ENCODE measurements at places on chromosomes 2 and 18.

DNA sequence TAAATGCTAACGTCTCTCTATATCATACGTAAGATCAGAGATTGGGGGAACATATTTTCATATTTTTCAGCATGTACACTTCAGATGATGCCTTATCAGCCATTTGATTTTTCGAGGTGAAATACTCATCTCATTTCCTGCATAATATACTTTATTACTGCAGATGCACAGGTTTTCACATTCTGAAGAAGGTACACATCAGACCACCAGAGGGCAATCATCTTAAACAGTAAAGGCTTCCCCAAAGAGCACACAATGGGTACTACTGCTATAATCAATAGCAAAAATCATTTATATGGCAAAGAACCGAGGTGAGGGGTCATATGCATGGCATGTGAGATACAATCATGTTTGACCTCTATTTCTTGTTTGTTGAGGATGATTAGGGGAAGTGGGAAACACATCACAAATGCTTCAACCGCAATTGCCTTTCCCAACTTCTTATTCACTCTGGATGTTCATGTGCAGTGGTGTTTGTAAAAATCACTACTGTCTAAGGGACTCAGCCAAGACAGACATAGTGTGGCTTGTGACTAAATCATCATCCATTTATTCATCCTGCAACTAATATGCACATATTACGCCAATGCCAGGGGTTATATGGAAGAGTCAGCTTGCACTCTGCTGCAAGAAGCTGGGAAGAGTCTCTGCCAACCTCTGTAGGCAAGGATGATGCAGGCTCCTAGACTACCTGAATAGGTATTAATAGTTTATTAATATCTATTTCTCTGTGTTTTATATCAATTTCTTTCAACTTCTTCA, 118.7 kb downstream of the EPB41L3 start:
- no peak for DNase-seq

DNA sequence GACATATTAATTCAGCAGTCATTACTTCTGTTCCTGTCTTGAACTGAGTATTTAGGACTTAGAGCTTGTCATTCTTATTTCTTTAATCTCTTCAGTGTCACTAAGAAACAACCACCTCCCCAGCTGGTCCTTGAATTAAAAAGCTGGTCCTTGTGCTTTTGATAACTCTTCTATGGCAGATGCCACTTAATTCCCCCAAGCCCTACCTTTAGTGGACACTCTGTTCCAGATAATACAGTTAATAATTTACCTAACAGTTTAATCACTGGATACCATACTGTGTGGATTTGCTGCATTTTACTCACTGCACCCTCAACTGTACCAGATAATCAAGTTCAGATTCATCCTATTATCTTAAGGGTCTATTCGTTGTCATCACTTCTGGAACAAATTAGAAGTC, 73.1 kb downstream of the SKA1 start:
- DNase-seq, result no peak

GRCh38 chr18:57666818-57667497, 45.3 kb upstream of the NARS1 start:
- DNase-seq, result no peak

DNA sequence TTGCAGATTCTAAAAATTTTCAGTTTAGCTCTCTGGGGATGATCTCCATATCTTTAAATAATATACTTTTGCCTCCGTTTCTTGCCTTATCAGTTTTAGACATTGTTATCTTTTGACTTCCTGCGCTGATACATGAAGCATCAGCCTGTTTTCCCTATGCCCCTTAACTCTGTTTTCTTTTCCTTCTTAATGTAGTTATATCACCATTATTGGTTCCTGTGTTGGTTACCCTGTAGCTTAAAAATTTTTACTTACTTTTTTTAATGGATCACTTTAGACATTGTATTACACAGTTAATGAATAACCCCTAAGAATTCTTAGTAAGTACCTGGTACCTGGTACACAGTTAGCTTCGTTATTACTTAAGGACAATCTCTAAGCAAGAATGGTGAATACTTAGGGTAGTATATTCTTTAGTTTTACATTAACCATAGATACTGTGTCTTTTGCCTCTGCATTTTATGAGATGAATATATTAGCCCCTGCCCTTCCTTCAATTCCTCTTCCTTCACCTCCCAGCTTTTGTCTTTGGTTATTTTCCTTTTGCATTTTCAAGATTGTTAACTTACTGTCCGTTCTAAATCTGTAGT, 40.9 kb downstream of the BABAM2 start:
- DNase-seq, result no peak

DNA sequence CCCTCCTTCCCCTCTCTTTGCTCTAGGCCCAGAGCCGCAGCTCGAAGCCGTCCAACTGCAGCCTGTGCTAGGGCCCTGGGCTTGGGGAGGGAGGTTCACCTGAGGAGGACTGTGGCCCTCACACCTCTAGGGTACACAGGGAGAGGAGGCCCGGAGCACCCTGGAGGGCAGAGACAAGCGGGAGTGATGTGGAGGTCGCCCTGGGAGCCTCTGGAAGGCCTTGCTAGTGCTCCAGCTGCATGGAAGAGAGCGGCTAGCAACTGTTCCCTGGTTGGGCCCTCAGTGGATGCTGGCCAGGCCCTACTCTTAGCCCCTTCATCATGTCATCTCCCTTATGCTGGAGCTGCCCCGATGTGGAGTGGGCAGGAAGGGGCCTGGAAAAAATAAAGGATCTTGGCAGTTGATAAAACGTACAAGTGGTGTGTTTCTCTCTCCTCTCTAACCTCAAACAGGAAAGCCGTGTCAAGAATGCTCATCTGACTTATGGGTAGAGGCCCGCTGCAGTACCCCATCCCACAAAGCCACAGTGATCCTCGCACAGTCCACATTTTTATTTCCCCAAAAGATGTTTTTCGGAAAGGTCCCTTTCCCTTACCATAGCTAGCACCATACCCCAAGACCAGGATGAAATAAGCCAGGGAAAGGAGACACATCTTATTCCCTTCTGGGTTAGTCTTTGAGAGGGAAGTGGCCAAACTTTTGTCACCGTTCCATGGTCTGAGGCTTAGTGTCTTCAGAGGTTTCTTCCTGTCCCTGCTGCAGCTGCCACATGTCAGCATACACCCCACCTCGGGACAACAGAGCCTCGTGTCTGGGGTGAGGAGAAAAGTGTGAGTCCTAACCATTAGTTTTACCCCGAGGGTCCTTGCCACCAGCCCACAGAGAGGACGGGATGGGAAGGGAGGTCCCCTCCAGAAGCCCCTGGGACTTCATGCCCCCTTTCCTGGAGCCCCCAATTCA, 2.9 kb downstream of the ZFAND2B start:
- DNase-seq, result no peak

GRCh38 chr18:36214811-36215210, 27.5 kb downstream of the MOCOS start:
- DNase-seq, result no peak

- no peak for DNase-seq
Measured at GRCh38 chr2:69307579-69308064, 79.4 kb downstream of the GFPT1 start.

DNA sequence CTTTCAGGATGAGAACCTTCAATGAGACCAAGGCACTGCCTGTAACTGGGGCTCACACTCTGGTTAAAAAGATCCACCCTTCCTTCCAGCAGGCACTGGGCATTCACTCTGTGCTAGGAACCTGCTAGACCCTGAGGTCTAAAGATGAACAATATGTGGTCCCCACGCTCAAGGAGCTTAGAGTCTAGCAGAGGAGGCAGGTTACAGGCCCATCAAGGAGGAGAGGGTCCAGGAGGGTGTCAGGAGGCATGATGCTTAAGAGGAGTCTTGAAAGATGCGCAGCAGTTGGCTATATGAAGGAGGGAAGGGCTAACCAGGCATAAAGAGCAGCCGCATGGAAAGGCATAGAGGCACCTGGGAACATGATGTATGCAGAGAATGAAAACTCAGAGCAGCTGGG, 4.5 kb downstream of the ANKRD53 start:
- DNase-seq, result no peak

GRCh38 chr2:212644195-212644837, 105.7 kb upstream of the ERBB4 start:
- no peak for DNase-seq

DNA sequence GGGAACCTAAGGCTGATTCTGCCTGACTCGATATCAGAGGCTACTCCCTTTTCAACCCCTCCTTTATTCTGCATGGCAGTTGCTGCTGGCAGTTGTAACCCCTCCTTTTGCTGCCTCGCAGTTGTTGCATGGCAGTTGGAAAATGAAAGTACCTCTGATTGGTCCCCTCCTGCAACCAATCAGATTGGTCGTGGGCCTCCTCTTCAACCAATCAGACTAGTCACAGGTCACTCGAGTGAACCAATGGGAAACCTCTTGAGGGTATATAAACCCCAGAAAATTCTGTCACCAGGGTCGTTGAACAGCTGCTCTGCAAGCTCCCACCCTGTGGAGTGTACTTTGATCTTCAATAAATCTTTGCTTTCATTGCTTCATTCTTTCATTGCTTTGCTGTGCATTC, 294.3 kb upstream of the SLC8A1 start:
- DNase-seq, result no peak

GRCh38 chr18:79245517-79246001, 150.2 kb upstream of the NFATC1 start:
- DNase-seq, result no peak

DNA sequence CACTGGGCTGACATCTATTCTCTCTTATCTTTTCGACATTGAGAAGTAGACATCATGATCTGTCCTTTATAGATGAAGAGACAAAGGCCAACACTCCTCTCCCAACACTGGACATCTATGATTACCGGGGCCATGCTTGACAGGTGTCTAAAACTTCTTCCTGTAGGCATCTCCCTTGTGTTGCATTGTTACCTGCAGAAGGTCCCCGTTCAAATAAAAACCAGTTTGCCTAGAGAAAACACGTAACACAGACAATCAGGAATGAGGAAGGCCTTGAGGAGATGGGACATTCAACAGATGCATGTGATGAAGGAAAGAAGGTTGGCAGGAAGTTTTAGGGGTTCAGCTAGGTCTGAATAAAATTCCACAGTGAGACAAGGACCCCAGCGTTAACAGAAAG, 70.8 kb upstream of the ST8SIA3 start:
- DNase-seq, result no peak

DNA sequence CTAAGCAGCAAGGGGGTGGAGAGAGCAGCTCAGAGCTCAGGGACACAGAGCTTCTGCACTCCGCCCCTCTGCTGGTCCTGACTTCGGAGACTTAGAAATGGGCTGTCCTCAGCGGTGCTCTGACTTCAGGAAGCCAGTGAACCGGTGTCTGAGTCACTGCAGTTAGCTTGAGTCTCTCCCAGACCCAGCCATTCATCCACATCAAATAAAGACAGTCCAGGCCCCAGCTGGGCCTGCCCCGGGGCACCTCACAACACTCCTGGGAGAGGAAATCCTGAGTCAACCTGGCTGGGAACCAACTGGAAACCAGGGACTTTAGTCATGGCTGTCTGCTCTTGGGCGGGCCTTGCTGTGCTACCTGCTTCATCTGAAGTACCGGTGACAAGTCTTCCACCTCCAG, 5.4 kb upstream of the ITGB6 start:
- DNase-seq, result no peak

GRCh38 chr2:49225126-49225525, 70.8 kb upstream of the FSHR start:
- no peak for DNase-seq
